ENCODE measurements at places on chromosomes 12 and 14.

DNA sequence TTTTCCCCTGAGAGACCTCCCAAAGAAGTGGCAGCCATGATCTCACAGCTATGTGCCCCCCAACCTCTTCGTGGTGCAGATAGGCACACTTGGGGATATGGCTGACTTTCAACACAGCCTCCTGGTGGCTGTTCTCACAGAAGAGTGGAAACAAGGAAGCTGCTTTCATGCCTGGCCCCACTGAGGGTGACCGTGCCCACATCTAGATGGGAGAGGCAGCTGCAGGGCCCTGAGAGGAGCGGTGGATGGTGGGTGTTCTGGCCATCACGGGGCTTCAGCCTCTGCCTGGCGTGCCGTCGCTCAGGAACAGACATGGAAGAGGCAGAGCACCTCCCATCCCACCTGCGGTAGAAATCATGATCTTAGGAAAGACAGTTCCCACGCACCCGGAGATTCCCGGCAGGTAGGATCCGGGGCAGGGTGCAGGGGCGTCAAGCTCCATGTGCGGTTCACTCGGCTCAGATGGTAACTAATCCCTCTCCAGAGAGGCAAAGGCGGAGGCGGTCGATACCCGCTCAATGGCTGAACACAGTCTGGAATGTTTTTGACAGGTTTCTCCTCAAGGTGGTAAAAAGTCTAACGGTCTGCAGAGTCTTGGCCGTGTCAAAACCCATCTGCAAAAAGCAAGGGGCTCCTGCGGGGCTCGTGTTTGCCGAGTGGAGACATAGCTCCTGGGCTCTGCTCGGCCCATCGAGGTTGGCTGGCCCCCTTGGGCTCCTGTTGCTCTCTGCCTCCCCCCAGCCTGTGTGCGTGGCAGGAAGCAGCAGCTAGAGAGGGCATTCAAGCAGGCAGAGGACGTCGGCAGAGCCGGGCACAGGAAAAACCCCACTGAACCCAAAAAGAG, 225.2 kb upstream of the RTL1 start:
- no peak overlapping the region for H3K27ac ChIP-seq
- no peak for DNase-seq
- peaks cover 15% of the 10 kb centered on the region for H3K27me3 ChIP-seq
- H3K4me1 ChIP-seq, result no peaks in the 10 kb centered on the region

DNA sequence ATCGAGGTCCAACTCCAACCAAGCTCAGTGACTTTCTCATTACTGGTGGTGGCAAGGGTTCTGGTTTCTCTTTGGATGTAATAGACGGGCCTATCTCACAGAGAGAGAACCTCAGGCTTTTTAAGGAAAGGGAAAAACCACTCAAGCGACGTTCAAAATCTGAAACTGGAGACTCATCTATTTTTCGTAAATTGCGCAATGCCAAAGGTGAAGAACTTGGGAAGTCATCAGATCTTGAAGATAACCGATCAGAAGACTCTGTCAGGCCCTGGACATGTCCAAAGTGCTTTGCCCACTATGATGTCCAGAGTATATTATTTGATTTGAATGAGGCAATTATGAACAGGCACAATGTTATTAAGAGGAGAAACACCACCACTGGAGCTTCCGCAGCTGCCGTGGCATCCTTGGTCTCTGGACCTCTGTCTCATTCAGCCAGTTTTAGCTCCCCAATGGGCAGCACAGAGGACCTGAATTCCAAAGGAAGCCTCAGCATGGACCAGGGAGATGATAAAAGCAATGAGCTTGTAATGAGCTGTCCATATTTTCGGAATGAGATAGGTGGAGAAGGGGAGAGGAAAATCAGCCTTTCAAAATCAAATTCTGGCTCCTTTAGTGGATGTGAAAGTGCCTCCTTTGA, 343.5 kb upstream of the RGS6 start:
- no peaks in the 10 kb centered on the region for H3K36me3 ChIP-seq
- no peak for DNase-seq
- H3K4me1 ChIP-seq, result 0 out of 2 replicates have a peak, but pooled peaks cover 8% of the 10 kb centered on the region
- no peak overlapping the region for H3K4me3 ChIP-seq

DNA sequence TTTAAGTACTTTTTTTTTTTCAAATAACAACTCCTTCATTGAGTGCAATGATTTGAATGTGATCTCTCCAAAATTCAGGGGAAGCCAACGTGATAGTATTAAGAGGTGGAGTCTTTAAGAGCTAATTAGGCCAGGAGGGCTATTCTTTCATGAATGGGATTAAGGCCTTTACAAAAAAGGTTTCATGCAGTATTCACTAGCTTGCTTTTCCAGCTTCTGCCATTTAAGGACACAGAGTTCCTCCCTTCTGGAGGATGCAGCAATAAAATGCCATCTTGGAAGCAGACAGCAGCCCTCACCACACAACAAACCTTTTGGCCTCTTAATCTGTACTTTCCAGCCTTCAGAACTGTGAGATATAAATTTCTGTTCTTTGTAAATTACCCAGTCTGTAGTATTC, 586.8 kb upstream of the LMO3 start:
- no peaks in the 10 kb centered on the region for H3K36me3 ChIP-seq
- no peak for DNase-seq
- H3K4me1 ChIP-seq, result no peaks in the 10 kb centered on the region
- no peaks in the 10 kb centered on the region for H3K27me3 ChIP-seq
- H3K27ac ChIP-seq, result no peak overlapping the region

- no peak overlapping the region for H3K4me3 ChIP-seq
- no peaks in the 10 kb centered on the region for H3K36me3 ChIP-seq
- H3K27me3 ChIP-seq, result no peaks in the 10 kb centered on the region
- no peaks in the 10 kb centered on the region for H3K4me1 ChIP-seq
Measured at GRCh38 chr14:42569227-42569626, 962.6 kb downstream of the LRFN5 start.

DNA sequence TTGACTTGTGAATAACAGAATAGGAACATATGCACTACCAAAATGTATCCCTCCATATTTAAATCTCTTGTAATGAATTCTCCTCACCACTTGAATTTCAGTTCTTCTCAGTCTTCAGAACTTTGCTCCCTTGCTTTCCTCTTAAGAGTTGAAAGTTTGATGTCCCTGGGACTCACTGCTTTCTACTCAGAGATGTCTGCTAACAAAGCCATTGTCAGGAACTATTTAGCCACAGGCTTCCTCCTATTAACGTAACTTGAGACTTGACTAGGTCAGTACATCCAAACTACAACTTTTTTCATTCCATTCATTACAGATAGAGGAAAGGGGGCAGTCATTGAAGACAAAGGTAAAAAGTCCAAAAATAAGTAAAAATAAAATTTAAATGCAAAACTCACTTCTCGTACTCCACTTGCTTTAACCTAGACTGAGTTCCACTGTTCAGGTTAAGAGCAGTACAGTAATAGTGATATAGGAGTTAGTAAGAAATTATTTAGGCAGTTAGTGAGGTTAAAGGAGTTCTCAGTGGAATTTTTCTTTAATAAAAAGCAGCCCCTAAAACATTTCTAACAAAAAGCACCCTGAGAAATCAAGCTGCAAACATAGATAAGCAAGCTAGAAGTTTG, 364.2 kb downstream of the SOX5 start:
- H3K36me3 ChIP-seq, result no peaks in the 10 kb centered on the region
- H3K27me3 ChIP-seq, result no peaks in the 10 kb centered on the region
- DNase-seq, result no peak
- H3K27ac ChIP-seq, result no peak overlapping the region
- no peak overlapping the region for H3K4me3 ChIP-seq

DNA sequence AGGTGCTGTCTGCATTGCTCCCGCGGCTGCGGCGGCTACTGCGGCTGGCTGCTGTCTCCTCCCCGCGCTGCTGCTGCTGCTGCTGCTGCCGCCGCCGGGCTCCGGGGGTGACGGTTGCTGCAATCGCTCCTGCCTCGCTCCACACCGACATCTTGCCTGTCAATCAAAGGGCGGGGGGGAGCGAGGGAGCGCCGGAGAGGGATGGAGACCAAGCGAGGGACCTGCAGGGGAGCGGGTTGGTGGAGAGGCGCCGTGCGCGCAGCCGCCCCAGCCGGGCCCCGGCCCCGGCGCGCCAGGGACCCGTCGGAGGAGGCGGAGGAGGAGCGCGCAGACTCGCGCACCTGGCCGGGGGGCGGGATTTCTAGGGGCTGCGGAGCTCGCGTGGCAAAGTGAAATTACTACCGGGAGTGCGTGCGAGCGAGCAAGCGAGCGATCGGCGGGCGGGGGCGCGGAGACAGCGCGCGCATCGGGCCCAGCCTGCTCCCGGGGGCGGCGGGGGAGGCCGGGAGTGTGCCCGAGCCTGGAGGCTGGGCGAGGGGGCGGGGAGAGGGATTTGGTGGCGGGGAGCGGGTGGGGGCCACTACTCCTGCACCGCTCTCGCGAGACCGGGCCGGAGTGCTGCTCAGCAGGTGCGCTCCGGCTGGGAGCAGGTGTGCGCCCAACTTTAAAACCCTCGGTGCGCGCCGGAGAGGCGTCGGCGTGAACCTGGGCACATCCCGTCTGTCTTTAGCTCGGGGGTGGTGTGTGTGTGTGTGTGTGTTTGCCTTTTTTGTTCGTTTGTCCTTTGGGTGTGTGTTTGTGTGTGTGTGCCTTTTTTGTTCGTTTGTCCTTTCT, at the start of gene KSR2:
TSS of gene KSR2 (minus strand) at position 165 of the 834 bp plus-strand sequence. CDS start 735 bp downstream, outside the sequence.
- peak within 1 kb of the TSS; percentile 57 for H3K27ac ChIP-seq
- DNase-seq, result peak; percentile 83
- H3K27me3 ChIP-seq, result no peaks in the 10 kb centered on the region
- H3K4me1 ChIP-seq, result no peaks in the 10 kb centered on the region
- H3K4me3 ChIP-seq, result peak within 1 kb of the TSS; percentile 64
- no peaks in the 10 kb centered on the region for H3K36me3 ChIP-seq

GRCh38 chr12:105622220-105622619, 291.7 kb downstream of the C12orf75 start:
- H3K4me3 ChIP-seq, result no peak overlapping the region
- DNase-seq, result no peak
- no peaks in the 10 kb centered on the region for H3K27me3 ChIP-seq
- H3K36me3 ChIP-seq, result no peaks in the 10 kb centered on the region
- no peaks in the 10 kb centered on the region for H3K4me1 ChIP-seq

GRCh38 chr14:104856869-104857860, 7.9 kb upstream of the CEP170B start:
- no peak overlapping the region for H3K27ac ChIP-seq
- H3K27me3 ChIP-seq, result peaks cover 31% of the 10 kb centered on the region
- no peak overlapping the region for H3K4me3 ChIP-seq

DNA sequence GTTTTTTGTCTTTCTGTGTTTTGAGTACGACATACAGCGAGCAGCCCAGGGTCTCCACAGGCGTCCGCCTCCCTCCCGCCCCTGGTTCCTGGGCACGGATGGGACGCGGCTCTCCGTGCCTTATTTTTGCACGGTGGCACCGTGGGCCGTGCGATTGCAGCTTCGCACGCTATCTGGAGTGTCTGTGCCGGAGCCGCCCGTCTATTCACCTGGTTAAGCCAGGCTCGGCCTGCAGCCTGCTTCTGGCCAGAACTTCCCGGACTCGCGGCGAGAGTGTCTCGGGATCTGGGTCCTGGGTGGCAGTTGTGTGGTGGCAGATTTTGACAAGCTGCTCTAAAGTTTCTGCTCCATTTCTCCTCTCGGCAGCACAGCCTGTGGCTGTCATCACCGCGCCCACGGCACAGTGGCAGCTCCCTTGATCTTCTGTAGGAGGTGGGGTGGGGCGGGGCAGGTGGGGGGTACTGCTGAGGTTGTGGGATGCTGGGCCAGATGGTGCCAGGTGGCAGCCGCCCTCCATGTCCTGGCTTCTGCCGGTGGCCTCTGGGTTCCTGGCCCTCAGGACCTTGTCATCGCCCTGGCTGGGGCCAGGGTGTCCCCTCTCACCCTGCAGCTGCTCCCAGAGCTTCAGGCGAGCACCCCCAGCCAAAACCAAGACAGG, 2.9 kb downstream of the MMP17 start:
- no peaks in the 10 kb centered on the region for H3K36me3 ChIP-seq
- no peak for DNase-seq
- peaks cover 25% of the 10 kb centered on the region for H3K27me3 ChIP-seq
- no peaks in the 10 kb centered on the region for H3K4me1 ChIP-seq
- H3K4me3 ChIP-seq, result no peak overlapping the region
- no peak overlapping the region for H3K27ac ChIP-seq

- no peaks in the 10 kb centered on the region for H3K36me3 ChIP-seq
- H3K27me3 ChIP-seq, result peaks cover 66% of the 10 kb centered on the region
- DNase-seq, result no peak
- H3K27ac ChIP-seq, result no peak overlapping the region
- no peak overlapping the region for H3K4me3 ChIP-seq
Measured at GRCh38 chr12:49093792-49094159, 825 bp downstream of the DHH start.

DNA sequence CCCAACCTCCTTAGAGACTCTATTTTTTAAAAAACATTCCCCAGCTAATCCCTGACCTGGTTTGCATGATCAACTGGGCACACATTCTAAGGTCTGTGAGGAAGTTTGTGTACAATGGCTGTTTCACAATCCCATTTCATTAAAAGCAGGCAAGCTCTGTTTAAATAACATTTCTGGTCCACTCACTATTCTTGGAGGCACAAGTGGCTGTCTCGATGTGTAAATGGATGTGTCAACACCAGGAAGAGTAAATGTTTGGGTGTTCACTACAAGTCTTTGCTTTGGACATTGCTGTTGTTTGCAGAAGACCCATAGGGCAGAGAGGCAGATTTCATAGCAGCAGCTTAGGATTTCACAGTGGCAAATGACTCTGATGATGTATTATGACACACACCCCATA, 98.3 kb downstream of the PDZRN4 start:
- no peak for DNase-seq
- H3K36me3 ChIP-seq, result no peaks in the 10 kb centered on the region
- H3K27me3 ChIP-seq, result no peaks in the 10 kb centered on the region
- peaks cover 15% of the 10 kb centered on the region for H3K4me1 ChIP-seq

DNA sequence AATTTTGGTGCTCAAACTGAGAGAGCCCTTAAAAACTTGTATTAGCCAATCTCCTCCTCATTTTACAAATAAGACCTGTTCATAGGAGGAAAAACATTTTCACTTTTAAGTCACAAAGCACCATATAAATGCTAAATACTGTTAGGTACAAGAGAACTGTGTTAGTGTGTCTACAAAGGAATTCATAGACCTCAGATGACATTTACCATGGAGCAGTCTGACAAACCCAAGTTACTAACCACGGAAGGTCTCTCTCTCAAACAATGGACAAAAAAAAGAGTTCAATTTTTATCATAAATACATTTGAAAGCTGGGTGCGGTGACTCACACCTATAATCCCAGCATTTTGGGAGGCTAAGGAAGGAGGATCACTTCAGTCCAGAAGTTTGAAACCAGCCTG, 10.0 kb downstream of the SBNO1 start:
- no peak overlapping the region for H3K4me3 ChIP-seq
- H3K27me3 ChIP-seq, result no peaks in the 10 kb centered on the region
- no peaks in the 10 kb centered on the region for H3K4me1 ChIP-seq
- no peak overlapping the region for H3K27ac ChIP-seq
- no peak for DNase-seq

DNA sequence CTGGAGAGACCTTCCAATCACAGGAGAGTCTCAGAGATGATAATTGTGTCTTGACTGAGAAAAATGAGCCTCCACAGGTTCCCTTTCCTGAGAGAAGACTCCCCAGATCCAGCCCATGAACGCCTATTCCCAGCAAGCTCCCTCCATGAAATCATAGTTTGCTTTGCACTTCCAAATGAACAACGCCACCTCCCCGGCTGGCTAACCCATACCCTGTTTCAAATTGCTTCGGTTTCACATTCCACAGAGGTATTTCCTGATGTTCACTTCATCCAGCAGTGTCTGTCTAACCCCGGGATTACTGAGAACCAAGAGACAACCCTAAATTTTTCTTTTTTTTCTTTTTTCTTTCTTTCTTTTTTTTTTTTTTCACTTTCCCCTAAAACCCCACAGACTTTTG, 124.1 kb upstream of the RFLNA start:
- H3K36me3 ChIP-seq, result no peaks in the 10 kb centered on the region
- no peaks in the 10 kb centered on the region for H3K4me1 ChIP-seq
- no peaks in the 10 kb centered on the region for H3K27me3 ChIP-seq
- DNase-seq, result no peak

- peaks cover 5% of the 10 kb centered on the region for H3K36me3 ChIP-seq
- H3K27ac ChIP-seq, result no peak overlapping the region
- H3K27me3 ChIP-seq, result no peaks in the 10 kb centered on the region
- H3K4me1 ChIP-seq, result no peaks in the 10 kb centered on the region
- DNase-seq, result no peak
Measured at GRCh38 chr12:22066310-22066709, 20.3 kb downstream of the CMAS start.
